ENCODE measurements at places on chromosomes 5 and 9.

DNA sequence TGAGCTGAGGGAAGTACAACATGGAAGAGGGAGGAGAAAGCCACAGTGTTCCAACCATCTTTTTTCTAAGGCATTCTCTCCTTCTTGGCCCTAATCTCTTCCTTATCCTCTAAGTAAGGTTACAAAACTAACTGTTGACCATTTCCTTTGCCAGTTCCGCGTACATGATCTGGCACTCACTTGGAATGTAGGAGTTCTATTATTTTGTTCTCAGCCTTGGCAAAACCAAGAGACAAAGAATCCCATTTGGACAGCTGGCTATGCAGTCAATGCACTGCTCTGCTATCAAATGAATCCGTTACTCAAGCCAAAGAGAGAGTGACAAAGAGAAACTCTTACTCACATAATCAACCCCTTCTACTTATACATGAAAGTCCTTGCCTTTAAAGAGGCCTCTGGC, 410.3 kb downstream of the DTWD2 start:
- no peak for DNase-seq

GRCh38 chr5:167305591-167306213, 985.7 kb upstream of the WWC1 start:
- no peak for DNase-seq

GRCh38 chr5:1732238-1732941, 67.2 kb downstream of the MRPL36 start:
- DNase-seq = peak; percentile 0

DNA sequence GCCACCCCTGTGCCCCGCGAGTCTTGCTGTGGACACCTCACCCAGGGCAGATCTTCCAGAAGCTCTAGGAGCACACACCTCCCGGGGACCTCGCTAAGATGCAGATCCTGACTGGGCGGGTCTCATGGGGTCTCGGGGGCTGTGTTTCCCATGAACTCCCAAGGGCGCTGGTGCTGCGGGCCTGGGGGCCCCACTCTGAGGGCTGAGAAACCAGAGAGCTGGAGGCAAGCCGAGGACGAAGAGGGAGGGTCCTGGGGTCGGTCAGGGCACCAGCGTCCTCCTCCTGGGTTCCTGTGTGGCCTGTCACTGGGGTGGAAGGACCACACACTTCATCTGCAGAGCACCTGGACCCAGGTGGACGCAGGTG, 30.2 kb downstream of the SLC6A3 start:
- DNase-seq = no peak

GRCh38 chr9:219670-220365, 5.2 kb downstream of the DOCK8 start:
- no peak for DNase-seq

- DNase-seq = peak; percentile 9
Observed at GRCh38 chr9:78296201-78296892, 578 bp upstream of the PSAT1 start.

GRCh38 chr9:89491694-89492093, 6.2 kb downstream of the SEMA4D start:
- DNase-seq = no peak

GRCh38 chr5:160743027-160743426, 109.0 kb downstream of the ATP10B start:
- no peak for DNase-seq

- DNase-seq = no peak
Observed at GRCh38 chr9:134004131-134004873, 12.2 kb upstream of the VAV2 start.

- no peak for DNase-seq
Observed at GRCh38 chr9:92359394-92359995, 33.7 kb downstream of the CENPP start.

GRCh38 chr5:157772127-157772526, 28.6 kb downstream of the LSM11 start:
- DNase-seq = peak; percentile 18

DNA sequence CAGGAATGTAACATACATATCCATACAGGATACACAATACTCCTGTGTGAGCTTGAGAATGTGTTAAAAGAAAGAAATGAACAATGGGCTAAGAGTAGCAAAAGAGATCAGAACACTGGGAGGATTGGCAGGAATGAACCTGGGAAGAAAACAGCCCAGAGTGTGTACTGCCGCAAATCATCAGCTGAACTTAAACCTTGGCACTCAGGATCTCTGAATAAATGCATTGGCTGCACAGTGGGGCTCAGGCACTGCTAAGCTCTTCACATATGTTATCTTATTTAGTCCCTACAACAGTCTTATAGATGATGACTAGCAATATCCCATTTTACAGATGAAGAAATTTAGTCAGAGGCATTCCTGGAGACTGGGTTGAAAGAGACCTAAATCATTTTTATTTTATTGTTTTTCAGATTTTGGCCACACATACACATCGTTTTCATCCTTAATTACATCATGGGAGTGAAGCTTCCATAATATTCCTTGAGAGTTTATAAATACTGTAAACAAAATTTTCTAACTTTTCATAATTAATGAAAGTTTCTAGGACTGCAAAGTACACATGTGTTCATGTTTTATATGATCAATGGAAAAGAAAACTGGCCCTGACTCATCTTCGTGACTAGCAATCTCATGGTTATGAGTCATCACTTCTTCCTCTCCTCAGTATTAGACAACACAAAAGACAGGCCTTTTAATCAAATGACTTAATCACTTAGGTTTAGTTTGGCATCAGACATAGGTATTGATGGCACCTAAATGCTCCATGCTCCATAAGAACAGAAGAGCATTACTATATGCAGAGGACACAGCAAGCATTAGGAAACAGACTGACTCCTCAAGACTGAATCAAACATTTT, 59.2 kb downstream of the CDH18 start:
- DNase-seq = no peak

DNA sequence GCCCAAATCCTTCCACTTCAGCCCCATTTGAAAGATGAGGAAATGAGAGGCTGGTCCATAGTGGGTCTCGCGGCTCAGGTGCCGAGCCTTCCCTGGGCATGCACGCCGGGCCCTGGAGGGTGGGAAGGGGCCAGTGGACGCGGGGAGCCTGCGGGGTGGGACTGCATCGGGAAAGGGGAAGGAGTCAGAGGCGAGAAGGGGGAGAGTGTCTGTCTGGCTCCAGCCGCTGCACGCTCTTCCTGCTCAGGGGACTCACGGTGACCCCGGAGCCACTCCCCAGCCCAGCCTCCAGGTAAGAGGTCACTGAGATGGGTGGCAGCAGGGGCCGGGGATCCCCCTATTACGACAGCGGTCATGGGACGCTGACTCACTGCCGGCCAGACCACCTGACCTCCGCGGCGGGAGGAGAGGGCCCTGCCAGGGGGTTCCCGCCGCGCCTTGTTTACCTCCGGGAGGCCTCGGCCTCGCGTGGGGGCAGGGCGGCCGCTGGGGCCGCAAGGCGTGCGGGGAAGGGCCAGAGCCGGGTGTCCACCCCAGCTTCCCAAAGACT, 1.9 kb upstream of the SQSTM1 start:
- peak; percentile 83 for DNase-seq

DNA sequence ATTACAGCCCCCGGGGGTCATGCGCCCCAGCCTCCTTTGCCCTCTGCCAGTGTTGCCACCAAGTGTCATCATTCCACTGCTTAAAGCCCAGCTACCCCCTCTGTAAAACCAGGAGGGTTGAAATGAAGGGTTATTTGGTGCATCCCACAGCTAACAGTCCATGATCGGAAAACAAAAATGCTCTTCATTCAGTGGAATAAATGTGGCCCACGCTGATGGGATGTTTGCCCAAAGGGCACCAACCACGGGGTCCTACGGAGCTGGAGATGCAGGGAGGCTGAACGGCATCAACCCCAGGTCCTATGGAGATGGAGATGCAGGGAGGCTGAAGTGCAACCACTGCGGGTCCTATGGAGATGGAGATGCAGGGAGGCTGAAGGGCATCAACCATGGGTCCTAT, 218.5 kb upstream of the IRX1 start:
- no peak for DNase-seq

- DNase-seq = no peak
Observed at GRCh38 chr5:4230786-4231641, 635.4 kb downstream of the IRX1 start.

DNA sequence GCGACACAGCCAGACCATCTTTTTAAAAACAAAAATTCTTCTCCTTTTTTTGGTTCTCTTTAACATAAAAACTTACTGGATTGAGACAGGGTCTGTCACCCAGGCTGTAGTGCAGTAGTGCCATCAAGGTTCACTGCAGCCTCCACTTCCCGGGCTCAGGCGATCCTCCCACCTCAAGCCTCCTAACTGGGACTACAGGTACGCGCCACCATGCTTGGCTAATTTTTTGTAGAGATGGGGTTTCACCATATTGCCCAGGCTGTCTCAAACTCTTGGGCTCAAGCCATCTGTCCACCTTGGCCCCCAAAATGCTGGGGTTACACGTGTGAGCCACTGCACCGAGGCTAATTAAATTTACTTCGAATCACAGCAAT, 13.8 kb downstream of the HNRNPK start:
- no peak for DNase-seq

GRCh38 chr5:74552101-74552500, 88.4 kb downstream of the ENC1 start:
- DNase-seq = no peak

- no peak for DNase-seq
Observed at GRCh38 chr5:13325765-13326164, 618.7 kb downstream of the DNAH5 start.

DNA sequence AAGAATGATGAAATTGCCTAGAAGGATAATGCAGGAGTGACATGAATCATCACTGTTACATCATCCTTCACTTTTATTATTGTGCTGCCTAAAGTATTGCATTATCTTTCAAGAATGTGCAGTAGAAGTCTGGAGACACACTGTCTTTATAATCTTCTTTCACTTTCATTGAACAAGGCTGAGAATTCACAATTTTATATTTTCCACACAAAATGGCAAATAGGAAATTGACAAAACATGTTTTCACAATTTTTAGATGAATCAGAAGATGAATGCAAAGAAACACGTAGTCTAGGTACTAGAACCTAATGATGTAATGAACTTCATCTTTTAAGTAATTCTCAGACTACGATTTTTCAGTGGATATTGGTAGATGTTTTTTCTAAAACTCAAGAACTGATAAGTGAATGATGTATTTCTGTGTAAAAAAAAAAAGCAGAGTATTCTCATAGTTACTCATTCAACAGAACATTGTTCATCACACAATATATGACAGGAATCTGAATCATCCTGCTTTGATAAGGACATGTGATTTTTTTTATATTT, 131.5 kb upstream of the GRHPR start:
- no peak for DNase-seq

GRCh38 chr5:76341651-76342334, 61.3 kb upstream of the IQGAP2 start:
- DNase-seq = no peak

DNA sequence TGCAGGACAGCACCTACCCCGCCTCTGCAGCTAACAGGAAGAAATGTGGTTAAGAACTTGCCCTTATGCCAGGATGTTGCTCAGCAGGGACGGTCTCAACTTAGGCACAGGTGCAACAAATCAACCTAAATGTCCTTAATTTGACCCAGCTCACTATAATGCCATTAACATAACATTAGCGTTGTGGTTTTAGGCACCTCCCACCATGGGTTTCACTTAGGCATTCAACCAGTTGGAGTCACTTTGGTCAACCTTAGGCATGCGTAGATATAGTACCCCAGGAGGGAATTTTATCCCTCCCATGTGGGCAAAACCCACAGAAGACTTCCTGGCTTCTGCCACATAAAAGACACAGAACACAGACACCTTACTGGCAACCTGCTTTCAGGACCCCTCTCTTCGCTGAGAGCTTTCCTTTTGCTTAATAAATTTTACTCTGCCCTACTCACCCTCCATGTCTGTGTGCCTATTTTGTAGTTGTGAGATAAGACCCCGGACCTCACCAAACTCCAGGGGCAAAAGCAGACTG, 8.7 kb upstream of the ERAP1 start:
- peak; percentile 54 for DNase-seq

GRCh38 chr5:113240032-113240431, 194.8 kb downstream of the TSSK1B start:
- no peak for DNase-seq

DNA sequence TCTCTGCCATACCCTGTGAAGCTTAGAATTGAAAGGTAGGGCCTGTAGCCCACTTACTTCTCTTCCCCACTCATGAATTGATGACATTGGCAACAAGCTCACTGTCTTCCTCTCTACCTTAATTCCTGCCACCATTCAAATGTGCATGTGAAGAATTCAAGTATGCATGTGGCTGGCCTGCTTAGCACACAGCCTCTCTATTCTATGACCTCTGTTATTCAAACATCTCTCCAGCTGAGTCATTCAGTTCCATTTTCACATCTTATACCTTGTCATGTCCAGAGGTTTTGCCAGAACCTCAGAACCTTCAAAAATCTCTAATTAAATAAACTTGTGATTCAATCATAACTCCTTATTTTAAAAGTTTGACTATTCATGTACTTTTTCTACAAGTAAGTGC, 114.7 kb upstream of the MAN2A1 start:
- no peak for DNase-seq

DNA sequence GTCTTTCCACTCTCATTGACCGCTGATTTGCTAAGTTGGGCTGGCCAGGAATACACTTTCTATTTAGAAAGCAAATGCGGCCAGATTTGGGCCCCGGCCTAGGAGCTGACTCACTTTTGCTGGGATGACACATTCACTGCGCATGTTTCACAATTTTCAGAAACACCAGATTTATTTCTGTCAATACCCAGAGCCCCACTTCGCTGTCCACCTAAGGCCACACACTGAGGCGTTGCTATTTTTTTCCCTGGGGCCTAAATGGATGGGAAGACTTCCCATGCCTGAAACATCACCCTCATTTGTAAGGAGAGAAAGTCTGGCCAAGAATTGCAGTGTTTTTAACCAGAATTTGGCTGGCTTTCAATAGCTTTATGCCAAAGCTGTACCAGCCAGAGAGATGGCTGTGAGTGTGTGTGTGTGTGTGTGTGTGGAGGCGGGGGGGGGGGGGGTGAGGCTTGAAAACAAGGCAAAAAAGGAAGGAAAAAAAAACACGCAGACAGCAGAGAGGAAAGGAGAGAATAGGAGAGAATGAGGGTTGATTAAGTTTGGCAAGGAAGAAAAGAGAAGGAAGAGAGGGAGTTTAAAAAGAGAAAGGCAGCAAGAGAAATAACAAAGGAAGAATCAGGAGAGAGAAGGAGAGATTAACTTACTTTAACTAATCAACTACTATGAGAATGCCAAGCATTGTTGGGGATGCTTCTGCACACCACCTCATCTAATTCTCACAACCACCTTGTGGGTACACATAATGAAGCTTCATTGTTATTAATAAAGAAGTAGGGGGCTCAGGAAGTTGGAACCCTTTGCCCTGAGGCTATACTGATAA, 261.4 kb upstream of the KLF4 start:
- DNase-seq = no peak

DNA sequence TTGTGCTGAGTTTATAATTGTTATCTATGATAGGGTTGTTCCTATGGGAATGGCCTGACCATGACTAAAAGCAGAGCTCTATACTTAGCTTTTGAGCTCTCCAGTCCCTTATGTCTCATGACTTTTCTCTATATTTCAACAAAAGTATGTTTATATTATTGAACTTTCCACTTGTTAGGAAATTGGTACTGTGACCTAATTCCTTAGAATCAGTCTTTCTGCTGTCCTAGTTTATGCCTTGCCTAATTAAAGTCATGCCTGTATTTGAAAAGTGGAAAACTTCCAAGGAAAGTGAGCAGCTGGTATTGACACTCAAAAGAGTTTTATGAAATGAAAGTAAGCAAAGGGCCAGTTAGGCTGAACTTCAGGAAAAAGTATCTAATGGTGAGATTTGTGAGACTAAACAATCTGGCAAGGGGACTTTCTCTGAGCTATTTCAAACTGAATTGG, 68.6 kb downstream of the XRCC4 start:
- DNase-seq = no peak
